Progenitor cell of endocrine pancreas (in vitro differentiated cells): ENCODE measurements at places on chromosomes 11 and 22. TPM values are rescaled to one million over a fixed set of nuclear protein-coding genes. Genes with fewer than 3 reads are reported as not detected.

The TPST2 gene
- 16.6 and 19.1 TPM in 2 replicates for total RNA-seq

The PAX6 gene
- total RNA-seq, result 7.5 and 7.6 TPM in 2 replicates

The P4HA3 gene
- 0.17 TPM in 1 of 2 replicates, not detected in the other for total RNA-seq

The RGL4 gene
- total RNA-seq, result 0.07 TPM in 1 of 2 replicates, not detected in the other

The ZNF280A gene
- total RNA-seq, result not detected in 2 replicates

The KRTAP5-8 gene
- 0.24 TPM in 1 of 2 replicates, not detected in the other for total RNA-seq

The GAS2L1 gene
- 10.6 and 11.5 TPM in 2 replicates for total RNA-seq

The PPARA gene
- total RNA-seq, result 33.5 and 33.6 TPM in 2 replicates

The TMEM25 gene
- 53.5 and 59.5 TPM in 2 replicates for total RNA-seq

The FAM180B gene
- total RNA-seq, result 0.26 and 0.29 TPM in 2 replicates

The OR2AG2 gene
- 0.48 and 1.0 TPM in 2 replicates for total RNA-seq

The DENND6B gene
- total RNA-seq, result 35.1 and 36.4 TPM in 2 replicates

The KDM4D gene
- total RNA-seq, result 1.2 and 1.4 TPM in 2 replicates

The FOLR3 gene
- 0.98 TPM in 1 of 2 replicates, not detected in the other for total RNA-seq

The NKAPD1 gene
- 27.2 and 29.6 TPM in 2 replicates for total RNA-seq

The TMPRSS4 gene
- 11.3 and 12.1 TPM in 2 replicates for total RNA-seq

The NXPE4 gene
- total RNA-seq, result not detected in 2 replicates

The MN1 gene
- total RNA-seq, result 5.5 and 5.9 TPM in 2 replicates

The TPBGL gene
- 0.11 TPM in 1 of 2 replicates, not detected in the other for total RNA-seq

The C11orf21 gene
- total RNA-seq, result 0.69 and 0.87 TPM in 2 replicates

The MS4A3 gene
- total RNA-seq, result not detected in 2 replicates

The CCDC157 gene
- 11.1 and 13.5 TPM in 2 replicates for total RNA-seq

The RIMBP3B gene
- 0.65 and 1.3 TPM in 2 replicates for total RNA-seq

The PNPLA3 gene
- 11.4 and 12.2 TPM in 2 replicates for total RNA-seq

The GAL gene
- 1.5 and 2.2 TPM in 2 replicates for total RNA-seq

The MUC6 gene
- 1.6 and 1.9 TPM in 2 replicates for total RNA-seq

The RASGRP2 gene
- 0.53 and 0.73 TPM in 2 replicates for total RNA-seq

The MUC5B gene
- total RNA-seq, result not detected in 2 replicates

The ABTB2 gene
- total RNA-seq, result 16.0 and 19.5 TPM in 2 replicates

The CRYBB2 gene
- total RNA-seq, result 0.81 TPM in 1 of 2 replicates, not detected in the other

The MCHR1 gene
- total RNA-seq, result 0.19 and 0.38 TPM in 2 replicates

The MS4A6A gene
- total RNA-seq, result not detected in 2 replicates

The IGF2 gene
- total RNA-seq, result 4,678 and 5,100 TPM in 2 replicates

The ADM2 gene
- total RNA-seq, result 2.9 and 3.2 TPM in 2 replicates

The MPPED2 gene
- total RNA-seq, result 25.9 and 32.8 TPM in 2 replicates

The APOL5 gene
- total RNA-seq, result not detected in 2 replicates

The IL10RA gene
- 0.62 and 0.72 TPM in 2 replicates for total RNA-seq
